NCI-H510A treated with DMSO at 0.1 percent for 48 hours (cell line): ENCODE measurements at places on chromosomes 6 and 20.

GRCh38 chr6:47419621-47420020 is 58.0 kb upstream of the CD2AP start:
- DNase-seq = no peak

- no peak for DNase-seq
These were observed 73.5 kb downstream of the NFATC2 start for GRCh38 chr20:51469046-51469445.

GRCh38 chr6:30885999-30886896 is 1.9 kb downstream of the DDR1 start:
- DNase-seq = peak; percentile 16

- DNase-seq = no peak
These were observed 102.6 kb downstream of the IBTK start for GRCh38 chr6:82144852-82145340.

DNA sequence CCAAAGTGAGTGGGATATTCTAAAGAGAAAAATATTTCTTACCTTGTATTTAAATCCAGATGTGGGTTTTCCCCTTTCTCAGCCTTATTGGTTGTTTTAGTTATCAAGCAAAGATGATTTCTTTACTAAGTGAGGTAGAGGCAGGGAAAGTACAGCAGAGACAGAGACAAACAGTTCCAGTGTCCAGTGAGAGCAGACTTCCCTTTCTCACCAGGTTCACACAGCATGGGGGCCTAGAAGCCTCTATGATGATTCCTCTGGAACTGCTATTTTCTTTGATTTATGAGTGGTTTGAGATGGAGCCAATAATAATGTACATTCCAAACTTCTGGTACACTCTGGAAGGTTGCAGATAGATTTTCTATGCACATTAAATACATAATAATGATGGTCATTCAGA is 234.0 kb upstream of the MARCKS start:
- DNase-seq = no peak

GRCh38 chr20:41437836-41438235 is 71.2 kb upstream of the EMILIN3 start:
- DNase-seq = no peak

- DNase-seq = no peak
These were observed 35.7 kb upstream of the ARID1B start for GRCh38 chr6:156741287-156742073.

- no peak for DNase-seq
These were observed 12.4 kb downstream of the GRM1 start for GRCh38 chr6:146041282-146041681.

DNA sequence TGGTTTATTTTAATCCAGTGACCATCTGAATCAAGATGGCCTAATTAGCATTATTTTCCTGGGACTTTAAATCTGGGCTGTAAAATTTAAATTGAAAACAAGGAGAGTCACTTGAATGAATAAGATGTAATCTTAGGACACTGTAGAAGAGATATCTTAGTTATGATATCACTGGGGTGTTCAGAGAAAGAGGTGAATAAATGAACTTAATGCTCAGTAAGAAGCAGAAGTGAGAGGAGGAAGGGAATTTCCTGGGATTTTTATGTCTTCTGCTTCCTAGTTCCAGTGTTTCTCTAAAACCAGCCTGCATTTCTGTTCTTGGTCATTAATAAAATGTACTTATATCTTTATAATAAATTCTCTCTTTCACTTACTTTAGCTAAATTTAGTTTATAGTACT is 136.8 kb upstream of the PTPRK start:
- no peak for DNase-seq

GRCh38 chr6:51531623-51532022 is 555.8 kb downstream of the PKHD1 start:
- no peak for DNase-seq

DNA sequence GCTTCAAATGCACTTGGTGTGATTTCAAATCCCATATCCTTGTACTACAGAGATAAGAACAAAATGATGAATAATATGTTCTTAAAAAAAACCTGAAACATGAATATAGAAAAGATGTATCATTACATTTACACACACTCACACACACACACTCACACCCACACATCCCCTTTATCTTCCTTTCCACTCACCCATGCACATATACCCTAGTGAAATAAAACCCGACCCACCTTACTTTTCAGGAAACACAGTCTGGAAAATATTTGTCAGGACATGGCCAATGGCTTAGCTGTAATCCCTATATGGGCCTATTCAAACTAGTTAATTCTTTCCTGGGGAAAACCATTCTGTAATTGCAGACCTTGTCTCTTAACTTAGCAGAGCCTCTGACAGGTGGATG is 60.8 kb upstream of the EDN1 start:
- no peak for DNase-seq

DNA sequence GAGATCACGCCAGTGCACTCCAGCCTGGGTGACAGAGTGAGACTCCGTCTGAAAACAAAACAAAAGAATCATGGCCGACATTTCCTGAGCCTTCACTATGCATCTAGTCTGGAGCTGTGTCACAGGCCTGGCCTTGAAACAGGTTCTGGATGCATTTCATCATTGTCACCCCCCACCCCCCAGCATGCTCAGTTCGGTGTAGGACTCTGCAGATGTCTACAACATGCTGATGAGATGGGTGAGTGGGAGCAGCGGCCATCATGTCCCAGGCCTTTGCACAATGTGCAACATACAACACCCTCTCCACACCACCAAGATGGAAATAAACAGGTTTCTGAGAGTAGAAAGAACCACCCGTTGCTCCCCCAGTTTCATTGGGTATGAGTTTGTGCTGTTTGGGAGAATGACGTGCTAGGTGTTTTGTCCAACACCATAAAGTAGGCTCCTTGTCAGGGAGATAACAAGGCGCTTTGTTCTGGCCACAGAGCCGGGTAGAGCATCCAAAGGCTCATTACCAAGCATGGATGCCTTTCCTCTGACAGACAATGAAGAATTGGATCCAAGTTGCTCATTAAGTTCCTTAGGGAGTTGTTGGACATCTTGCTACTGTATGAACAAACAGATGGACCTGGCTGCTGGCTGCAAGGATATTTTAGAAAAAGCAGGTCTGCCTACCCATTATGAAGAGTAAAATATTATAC is 22.1 kb downstream of the SNHG17 start:
- no peak for DNase-seq

DNA sequence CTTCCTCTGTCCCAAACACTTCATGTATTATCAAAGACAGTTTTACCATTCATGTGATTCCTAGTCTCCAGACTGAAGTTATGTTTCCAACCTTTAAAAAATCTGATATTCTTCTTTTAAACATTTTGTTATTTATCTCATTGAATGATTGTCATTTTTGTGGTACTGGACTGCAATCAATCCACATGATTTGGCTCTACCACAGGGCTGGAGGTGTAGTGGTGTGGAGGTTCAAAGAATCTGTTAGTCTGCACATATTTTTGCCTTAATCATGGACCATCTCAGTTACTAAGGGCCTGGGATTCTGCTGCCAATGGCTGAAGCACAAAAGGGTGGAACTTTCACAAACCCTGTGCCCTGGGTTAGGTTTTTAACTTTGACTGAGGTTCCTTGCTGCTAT is 164.1 kb upstream of the JAG1 start:
- DNase-seq = no peak

- no peak for DNase-seq
These were observed 492.3 kb downstream of the PREX1 start for GRCh38 chr20:48335308-48336050.

DNA sequence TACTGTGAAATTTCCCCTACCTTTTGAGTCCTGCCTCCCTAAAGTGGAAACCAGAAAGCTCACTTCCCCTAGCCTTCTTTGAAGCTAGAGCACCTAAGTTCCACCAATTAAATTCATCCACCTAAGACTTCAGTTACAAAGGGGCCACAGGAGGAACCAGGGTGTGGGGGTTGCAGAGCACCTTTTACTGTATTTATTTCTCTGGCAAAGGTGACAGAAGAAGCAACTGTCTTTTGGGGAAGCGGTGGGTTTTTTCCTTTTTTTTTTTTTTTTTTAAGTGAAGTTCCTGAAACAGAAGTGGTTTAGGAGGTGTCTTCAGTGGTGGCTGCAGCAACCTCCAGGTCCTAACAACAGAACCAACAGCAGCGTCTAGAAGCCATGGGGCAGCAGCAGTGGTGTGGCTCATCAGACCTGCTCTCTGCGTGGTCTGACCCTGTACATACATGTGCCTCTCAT is 13.1 kb downstream of the PSMB9 start:
- DNase-seq = no peak

- no peak for DNase-seq
These were observed 7.5 kb upstream of the ASIP start for GRCh38 chr20:34233687-34234086.

DNA sequence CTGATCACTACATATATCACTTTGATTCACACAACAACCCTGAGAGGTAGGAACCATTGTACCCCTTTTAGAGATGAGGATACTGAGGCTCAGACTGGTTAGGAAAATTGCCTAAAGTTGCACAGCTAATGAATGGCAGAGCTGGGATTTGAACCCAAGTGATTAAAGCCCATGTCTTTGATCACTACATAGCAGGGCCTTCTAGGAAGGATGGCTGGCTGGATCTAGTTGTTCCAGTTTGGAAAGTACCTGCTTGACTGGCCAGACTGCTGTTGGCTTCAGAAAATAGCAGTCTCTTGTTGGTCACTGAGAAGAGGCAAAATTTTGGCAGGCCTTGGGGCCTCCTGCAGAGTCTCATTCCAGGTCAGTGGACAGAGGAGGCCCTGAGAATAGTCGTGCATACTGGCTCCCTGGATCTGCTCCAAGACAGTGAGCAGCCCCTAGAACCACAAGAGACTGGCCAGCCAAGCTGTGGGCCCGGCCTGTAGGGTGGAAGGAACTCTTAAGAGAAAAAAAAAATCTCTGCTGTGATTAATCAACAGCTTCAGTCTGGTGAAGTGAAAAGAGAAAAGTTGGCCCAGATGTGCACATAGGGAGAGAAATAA is 17.5 kb downstream of the PPARD start:
- DNase-seq = no peak

DNA sequence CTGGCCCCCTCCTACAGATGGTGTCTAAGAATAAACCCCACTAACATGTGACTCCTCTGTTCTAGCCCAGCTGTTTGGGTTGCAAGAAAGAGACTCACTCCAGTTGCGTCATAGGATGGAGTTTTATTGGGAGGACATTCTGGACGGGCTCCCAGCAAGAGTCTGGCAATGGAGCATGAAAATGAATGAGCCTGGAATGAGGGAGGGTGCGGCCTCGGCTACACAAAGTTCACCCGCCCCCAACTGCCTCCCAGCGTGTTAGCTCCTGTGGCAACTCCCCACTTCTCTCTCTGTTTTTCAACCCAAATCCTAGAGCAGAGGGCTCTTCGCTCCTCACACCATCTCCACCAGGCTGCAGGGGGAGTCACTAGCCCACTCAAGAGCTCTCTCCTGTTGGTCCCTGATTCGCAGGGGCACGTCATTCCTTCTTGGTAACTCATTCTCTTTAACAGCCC is 5.1 kb upstream of the ADAM33 start:
- no peak for DNase-seq

- peak; percentile 66 for DNase-seq
These were observed 30.9 kb upstream of the ASXL1 start for GRCh38 chr20:32327087-32327681.

- no peak for DNase-seq
These were observed 101.8 kb upstream of the AKIRIN2 start for GRCh38 chr6:87803791-87804190.

DNA sequence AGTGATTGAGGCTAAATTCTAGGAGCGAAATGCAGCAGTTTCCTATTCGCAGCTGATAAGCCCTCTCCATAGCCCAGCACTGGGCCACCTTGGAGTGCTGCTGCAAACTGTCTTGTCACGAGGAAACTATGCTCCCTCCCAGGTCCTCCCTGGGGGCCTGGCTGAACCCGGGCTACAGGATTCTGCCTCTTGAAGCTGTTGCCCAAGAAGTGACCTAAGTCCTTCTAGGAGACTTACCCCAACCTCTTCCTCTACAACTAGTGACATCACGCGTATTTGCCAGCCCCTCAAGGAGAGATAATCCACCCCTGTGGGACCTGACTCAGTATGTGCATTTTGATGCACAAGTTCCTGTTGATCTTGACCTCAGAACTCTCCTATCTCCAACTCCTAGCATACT is 26.5 kb upstream of the ZFAND3 start:
- no peak for DNase-seq

- no peak for DNase-seq
These were observed 363.6 kb downstream of the RFPL4B start for GRCh38 chr6:112710710-112711109.

- no peak for DNase-seq
These were observed 923 bp downstream of the GMDS start for GRCh38 chr6:2244261-2245102.

DNA sequence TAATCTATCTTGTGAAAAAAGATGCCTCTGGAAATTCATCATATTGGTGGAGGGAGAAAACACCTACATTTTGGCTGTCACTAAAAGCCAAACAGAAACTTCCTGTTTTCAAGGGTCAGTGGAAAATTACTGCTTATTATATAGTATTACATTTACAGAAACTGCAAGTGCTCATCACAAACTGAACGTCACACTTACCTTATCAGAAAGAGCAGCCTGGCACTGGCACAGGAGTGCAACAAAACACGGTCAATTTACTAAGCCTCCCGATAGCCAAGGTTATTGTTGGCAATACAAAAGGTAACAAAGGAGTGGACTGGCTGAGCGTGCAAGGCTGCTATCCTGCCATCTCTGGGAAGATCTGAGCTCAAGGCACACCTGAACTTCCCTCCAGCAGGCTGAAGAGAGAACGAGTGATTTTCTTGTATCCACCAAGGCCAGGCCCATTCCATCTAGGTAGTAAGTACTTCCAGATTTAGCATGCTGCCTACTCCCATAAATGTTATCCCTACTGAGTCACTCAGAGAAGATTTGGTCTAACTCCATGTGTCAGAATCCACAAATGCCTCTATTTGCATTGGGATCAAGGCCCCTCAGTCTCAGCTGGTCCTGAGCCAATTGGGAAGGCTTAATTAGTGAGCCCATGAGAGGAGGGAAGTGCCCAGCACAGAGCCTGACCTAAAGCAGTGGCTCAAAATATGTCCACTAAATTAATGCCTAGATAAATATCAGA is 399.8 kb downstream of the BTBD9 start:
- DNase-seq = no peak

DNA sequence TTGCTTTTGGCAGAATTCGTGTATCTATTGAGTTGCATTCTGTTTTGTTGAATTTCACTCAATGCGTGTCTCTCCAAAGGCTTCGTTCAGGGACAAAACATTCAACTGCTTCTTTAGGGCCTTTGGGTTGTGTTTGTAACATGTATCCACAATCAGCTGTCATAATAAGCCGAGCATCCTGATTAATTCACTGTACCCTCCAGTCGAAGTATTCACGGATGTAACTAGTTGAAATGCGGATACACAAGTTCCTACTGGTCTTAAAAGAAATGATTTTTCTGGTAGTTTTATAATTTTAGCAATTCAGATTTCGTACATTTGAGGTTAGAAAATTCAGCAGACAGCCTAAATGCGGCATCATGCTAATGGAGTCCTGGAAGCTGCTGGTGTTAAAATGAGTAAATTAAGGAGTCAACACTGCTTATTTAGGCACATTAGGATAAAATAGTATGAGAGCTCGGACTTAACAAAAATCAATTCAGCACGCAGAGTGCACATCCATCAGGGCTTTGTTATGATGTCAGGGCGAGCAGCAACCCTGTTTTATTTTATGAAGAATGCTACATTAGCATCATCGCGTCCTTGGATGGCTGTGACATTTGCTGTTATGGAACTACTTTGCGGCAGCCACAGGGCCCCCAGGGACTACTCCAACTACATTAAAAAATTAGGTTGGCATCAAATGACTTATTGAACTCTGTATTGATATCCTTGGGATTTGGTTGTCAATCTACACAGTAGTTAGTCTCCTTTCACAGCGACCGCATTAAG is 489.3 kb upstream of the FLRT3 start:
- DNase-seq = no peak
